ENCODE measurements at places on chromosomes 4 and X.

GRCh38 chrX:47807548-47807947 is 29.2 kb upstream of the ZNF81 start:
- no peak for DNase-seq

DNA sequence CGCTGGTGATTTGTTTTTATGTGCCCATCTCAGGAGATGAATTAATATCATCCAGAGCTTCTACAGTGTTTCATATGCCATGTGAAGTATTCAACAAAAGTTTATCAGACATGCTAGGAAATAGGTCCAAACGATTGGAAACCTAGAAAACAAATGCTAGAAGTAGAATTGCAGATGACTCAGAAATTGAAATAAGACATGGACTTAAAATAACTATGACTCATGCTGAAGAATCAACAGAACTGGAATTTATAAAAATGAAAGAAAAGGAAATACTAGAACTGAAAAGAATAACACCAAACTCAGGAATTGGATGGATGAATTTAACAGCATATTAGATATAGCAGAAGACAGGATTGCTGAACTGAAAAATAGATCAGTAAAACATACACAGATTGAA is 172.7 kb upstream of the GIMD1 start:
- peak; percentile 27 for DNase-seq

GRCh38 chrX:119008110-119008744 is 33.8 kb downstream of the LONRF3 start:
- DNase-seq: peak; percentile 47

DNA sequence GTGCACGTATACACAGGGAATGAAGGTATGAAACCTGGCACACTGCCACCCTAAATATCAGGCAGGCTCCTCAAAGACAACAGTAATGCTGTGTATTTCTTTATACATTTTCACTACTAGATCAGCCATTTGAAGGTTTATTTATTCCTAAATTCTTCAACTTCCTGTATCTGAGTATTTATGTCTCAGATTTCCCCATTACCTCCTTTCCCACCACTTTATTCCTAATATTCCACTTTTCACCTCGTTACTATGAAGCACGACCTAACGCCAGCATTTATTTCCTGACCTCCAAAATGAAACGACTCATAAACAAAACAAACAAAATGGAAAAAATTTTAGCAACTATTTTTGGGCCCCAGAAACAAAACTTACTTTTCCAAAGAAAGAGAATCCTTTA is 69.6 kb downstream of the MAML3 start:
- no peak for DNase-seq

DNA sequence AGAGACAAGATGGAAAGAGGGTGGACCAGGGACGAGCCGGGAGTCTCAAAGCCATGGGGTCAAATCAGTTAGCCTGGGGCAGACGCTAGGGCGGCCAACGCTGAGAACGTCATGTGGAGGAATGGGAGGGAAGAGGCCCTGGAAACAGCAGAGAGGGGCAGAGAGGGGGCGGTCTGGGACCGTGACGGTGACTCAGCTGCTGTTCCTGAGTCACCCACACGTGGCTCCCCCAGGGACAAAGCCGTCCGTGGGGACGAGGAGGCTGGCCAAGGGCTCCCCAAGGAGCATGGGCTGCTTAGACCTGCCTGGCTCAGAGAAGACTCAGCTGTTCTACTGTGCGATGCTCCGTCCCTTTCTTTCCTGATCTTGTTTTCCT is 108.4 kb upstream of the LRPAP1 start:
- DNase-seq: no peak

GRCh38 chr4:166675411-166675810 is 558.9 kb downstream of the SPOCK3 start:
- peak; percentile 83 for DNase-seq

DNA sequence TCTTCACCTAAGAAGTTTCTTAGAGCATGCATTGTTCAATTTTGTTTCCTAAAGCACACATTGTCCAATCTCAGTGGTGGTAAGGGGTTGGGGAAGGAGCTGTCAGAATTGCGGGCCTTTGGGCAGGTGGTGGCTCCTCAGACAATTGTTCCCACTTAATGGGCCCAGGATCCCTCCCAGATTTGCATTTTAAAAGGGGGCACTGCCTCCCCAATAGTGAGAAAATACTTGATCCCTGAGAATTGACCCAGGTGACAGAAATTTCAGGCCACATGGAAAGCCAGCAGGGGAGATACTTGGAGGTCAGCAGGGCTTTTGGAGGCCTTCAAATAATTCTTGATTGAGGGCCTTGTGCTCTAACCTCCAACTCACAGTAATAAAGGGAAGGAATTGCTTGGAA is 217.1 kb downstream of the ZNF674 start:
- DNase-seq: no peak

DNA sequence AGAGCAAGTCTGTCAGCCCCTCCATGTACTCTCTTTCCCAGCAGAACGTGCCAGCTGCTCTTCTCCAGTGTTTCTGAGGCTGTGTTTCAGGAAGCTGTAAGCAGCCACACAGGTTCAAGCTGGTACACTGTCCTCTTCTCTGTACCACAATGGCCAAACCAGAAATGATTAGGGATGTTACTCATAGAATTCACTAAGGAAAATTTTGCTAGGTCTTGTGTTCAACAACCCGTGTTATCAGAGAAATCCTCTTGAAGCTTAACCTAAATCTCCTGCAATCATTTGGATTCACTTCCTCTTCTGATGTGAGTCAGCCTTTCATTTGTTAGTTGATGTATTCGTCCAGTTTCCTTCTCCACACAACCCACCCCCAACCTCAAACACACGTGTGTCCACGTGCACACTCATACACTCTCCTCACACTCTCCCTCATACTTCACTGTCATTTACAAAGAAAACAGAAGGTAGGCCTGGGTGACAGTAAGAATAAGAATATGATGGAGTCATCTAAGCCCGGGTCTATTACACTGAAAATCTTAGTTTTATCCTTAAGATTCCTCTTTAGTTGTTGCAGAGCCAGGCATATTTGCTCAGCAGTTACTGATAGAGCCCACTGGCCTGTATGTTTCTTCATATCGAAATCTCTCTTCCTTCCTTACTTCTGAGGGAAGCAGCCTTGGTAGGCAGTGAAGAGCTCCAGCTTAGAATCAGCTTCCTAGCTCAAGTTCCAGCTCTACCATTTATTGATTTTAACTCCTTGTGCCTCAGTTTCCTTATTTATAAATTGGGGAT is 63.4 kb downstream of the DCUN1D4 start:
- DNase-seq: no peak

GRCh38 chr4:44629280-44629866 is 22.1 kb downstream of the YIPF7 start:
- DNase-seq: peak; percentile 72

DNA sequence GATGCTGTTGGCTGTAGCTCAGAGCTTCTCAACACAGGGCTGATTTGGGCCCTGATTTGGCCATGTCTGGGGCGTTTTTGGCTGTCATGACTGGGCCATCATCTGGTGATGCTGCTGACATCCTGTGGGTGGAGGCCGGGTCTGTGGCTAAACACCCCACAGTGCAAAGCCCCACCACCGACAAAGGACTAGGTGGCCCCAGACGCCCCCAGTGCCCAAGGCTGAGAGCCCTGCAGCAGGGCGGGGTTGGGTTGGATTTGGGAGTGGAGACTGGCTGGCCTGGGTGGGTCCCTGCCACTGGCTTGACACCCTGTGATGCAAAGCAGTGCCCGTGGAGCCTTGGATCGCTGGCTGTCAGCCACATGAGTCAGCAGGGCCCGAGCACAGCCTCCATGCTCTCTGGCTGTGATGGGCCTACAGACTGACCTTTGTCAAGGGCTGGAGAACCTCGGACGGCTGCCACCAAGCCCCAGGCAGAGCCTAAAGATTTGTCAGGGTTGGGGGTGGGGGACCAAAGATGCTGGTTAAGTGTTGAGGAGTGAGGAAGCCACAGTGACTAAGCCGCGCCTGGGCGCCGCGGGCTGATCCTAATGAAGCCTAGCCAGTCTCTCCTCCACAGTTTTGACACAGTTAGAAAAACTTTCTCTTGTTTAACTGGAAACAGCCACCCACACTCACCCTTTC is 28.3 kb downstream of the CYTL1 start:
- peak; percentile 95 for DNase-seq

DNA sequence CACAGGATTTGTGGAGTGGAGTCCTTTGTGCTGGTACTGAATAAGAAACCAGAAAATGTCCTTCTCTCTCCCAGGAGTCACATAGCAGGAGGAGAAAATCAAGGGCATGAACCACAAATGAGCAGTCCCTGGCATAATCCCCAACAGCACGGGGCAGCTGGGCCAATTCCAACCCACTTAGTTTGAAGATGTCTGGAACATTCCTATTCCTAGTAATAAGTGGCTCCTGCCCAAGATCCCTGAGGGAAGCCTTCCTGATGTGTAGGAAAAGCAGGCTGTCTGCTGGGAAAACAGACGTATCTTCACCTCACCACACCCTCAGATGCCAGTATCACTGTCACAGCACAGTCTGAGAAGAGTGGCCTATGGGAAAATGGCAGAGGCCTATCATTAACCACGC is 182.8 kb upstream of the MAP3K15 start:
- DNase-seq: peak; percentile 75

- DNase-seq: no peak
These were observed 21.0 kb downstream of the FREM3 start for GRCh38 chr4:143679434-143679833.

DNA sequence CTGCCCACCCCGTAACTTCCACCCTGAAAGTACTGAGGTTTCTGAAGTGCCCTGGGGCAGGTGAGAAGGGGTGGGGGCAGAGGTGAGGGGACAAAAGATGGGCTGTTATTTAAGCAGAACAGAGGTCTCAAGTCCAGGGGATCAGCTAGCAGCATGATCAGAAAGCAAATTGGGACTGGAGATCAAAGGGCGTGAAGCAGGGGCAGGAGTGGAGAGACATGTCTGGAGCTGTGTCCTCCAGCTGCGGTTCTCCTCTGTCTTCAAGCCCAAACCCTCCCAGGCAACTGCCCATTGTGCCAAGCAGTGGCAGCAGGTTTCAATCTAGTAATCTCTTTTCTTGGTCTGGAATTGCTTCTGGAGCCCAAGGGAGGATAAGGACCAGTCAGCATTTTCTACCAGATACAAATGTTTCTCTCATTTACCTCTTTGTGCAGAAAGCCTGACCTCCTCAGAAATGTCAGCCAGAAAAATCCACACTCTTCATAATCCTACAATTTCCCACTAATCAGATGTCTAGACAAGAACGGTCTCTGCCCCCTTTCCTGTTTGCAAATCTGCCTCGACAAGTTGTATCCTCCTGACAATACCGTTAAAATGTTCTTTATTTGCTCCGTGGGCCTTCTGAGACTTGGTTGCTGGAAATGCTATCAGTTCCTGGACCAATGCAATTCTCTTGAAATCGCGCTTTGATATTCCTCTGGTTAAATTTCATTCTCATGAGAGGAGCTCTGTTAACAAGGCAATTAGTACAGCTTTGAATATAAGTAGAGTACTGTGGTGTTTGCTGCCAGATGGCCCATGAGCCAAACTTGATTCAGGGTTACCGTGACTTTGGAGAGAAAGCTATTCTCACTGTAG is 23.2 kb upstream of the RASL11B start:
- no peak for DNase-seq

DNA sequence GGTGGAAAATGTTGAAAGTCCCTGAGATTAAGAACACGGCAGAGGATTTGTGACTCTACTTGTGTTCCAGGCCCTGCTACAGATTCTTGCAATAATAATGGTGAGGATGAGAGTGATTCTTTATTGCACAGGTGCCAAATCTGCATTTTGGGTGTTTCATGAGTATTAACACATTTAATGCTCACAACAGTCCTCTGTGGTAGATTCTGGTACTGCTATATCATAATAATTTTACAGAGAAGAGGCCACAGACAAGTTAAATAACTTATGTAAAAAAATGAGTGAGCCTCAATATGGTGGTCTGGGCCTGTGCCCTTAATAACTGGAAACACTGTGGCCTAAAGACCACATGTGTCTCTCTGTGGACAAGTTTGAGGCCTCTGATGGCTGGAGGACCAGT is 124.3 kb downstream of the C4orf33 start:
- no peak for DNase-seq

DNA sequence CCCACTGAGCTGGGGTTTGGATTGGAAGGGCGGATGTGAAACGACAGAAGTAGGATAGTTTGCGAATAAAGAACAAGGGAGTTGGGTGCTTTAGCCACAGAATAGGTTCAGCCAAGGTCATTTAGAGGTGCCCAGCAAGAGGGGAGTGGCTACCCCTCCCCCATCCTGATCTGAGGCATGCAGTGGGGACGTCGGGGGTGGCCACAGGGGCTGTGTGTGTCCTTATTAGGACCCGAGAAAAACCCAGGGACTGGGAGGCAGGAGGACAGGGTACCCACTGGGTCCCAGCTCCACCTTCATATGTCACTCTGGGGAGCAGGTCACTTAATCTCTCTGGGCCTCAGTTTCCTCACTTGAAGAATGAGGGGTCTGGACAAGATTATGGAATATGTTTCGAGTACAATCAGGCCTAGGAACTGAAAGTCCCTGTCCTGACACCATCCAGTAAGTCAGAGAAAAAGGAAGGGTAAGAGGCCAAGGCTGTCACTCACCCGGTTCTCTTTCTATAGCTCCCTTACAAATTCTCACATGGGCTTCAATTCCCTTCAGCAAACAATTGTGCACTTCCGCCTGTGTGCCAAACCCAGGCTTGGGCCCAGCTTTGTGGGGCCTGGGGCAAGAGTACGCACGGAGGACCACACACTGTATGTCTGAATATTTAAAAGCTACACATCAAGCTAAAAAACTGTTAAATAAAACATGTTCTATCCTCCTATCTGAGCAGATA is 4.2 kb upstream of the NYX start:
- DNase-seq: no peak

DNA sequence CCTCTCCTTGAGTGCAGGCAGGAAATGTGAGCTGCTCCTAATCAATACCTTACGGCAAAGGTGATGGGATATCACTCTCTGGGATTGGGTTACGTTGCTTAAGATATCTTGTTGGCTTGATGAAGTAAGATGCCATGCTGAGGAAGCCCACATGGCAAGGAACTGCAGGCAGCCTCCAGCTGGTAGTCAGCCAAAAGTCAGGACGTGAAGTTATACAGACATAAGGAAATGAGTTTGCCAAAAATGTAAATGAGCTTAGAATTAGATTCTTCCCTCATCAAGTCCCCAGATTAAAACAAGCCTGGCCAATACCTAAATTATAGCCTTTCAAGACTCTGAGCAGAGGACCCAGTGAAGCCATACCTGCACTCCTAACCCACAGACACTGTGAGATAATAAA is 155.0 kb downstream of the QDPR start:
- no peak for DNase-seq

DNA sequence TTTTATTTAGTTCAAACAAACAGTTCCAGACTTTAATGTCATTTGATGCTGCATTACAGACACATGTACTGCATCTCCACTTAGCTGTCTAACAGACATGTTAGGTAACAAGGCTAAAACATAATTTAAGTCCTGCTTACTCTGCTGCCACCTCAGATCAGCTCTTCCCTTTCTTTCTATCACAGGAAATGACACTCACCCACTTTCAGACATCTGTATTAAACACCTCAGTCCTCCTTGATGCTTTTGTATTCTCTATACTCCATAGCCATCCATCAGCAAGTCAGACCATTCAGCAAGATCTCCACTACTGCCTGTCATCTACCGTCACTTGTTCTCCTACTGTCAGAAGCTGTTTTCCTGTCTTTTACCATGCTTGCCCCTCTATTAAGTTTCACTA is 405.4 kb downstream of the IL15 start:
- DNase-seq: no peak
